Endothelial cell of coronary artery (primary cell): ENCODE measurements at places on chromosomes 5 and 9. TPM values are rescaled to one million over a fixed set of nuclear protein-coding genes. Genes with fewer than 3 reads are reported as not detected.

Gene NOXA1
- 0.18 and 0.56 TPM in 2 replicates for total RNA-seq

Gene ARL14EPL
- total RNA-seq = 0.18 TPM in 1 of 2 replicates, not detected in the other

Gene PCDHGB5
- total RNA-seq = 12.7 and 14.3 TPM in 2 replicates

Gene MAP1B
- 84.9 and 109 TPM in 2 replicates for total RNA-seq

Gene ZNF622
- 39.0 and 49.7 TPM in 2 replicates for total RNA-seq

Gene GPRIN1
- total RNA-seq = 3.1 and 5.7 TPM in 2 replicates

Gene F2RL2
- total RNA-seq = 1.1 and 1.6 TPM in 2 replicates

Gene ADRA1B
- 0.72 and 0.94 TPM in 2 replicates for total RNA-seq

Gene GDF9
- under 0.01 and 0.09 TPM in 2 replicates for total RNA-seq

Gene C9orf72
- 5.7 and 5.8 TPM in 2 replicates for total RNA-seq

Gene PFN3
- total RNA-seq = not detected in 2 replicates
